Hematopoietic multipotent progenitor cell treated with erythropoietin and hydrocortisone succinate and interleukin-3 and kit ligand, for 15 days (in vitro differentiated cells): ENCODE measurements at places on chromosomes 1 and 21.

DNA sequence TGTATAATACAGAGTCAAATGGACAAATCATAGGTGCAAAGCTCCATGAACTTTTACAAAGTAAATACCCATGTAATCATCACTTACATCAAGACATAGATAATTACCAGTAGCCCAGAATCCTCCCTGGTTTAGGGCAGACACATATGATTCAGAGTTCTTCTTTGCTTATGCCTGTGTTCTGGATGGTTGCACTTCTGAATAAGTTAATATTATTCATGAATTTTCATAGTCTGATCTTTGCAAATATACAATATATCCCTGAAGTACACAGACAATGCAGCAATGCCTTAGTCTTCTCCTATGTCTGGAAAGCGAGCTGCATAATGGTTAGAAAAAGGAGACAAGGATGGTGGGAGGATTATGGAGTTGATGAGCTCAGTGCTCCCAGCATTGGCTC lies 122.4 kb upstream of the PLXNA2 start:
- DNase-seq, result no peak

DNA sequence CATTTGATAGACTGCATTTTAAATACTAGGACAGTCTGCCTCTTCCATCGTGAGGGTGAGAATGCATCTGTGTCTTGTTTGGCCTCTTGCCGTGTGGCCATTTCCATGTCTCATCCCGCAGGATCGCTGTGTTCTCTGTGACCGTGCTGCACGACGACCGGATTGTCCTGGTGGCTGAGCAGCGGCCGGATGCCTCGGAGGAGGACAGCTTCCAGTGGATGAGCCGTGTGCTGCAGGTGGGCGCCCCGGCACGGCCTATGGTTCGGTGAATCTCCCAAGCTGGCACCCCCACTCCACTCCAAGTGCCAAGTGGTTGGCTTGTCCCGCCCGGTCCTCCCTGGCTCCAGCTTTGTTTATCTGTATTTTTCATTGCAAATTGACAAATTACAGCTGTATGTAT lies 55.2 kb downstream of the S100B start:
- no peak for DNase-seq

- no peak for DNase-seq
Measured at GRCh38 chr1:200793677-200794076, 55.0 kb downstream of the CAMSAP2 start.

- no peak for DNase-seq
Measured at GRCh38 chr1:8347635-8348034, 29.7 kb downstream of the SLC45A1 start.

- no peak for DNase-seq
Measured at GRCh38 chr1:152148051-152148450, 11.0 kb downstream of the RPTN start.

GRCh38 chr1:9078015-9078751 lies 8.7 kb upstream of the SLC2A5 start:
- DNase-seq, result no peak

GRCh38 chr1:164440232-164440631 lies 118.8 kb upstream of the PBX1 start:
- DNase-seq, result no peak

DNA sequence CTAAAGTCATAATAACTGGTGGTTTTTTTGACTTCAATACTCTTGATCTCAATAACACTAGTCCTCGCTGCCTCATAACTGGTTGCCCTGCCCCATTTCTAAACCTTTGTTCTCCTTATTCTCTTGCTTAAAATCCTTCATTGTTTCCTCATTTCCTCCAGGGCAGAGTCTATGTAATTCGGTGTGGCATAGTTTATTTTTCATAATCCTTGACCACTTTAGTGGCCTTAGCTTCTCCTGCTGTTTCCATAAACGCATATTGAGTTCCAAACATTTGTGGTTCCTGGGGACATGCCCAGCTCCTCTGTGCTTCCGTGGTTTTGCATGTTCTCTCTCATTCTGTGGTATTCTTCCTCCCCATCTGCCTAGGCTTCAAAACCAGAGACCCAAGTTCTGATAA lies 19.0 kb upstream of the TLCD4 start:
- DNase-seq, result no peak

DNA sequence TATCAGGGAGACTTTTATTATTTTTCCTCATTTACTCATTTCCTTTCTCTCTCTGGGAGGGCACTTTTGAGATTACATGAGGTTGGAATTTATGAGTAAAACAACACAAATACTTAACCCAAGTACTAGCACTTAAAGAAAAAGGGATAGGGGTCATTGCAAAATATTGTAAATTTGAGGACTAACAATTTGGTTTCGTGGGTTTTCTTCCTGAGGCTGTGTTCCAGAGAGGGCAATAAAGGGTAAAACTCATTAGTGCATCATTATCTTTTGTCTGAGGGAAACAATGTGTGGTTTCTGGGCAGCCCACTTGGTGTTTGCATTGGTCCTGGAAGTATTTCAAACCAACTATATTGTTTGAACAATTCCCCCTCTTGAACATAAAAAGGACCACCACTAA lies 96.5 kb downstream of the GREM2 start:
- no peak for DNase-seq

GRCh38 chr1:183841550-183841949 lies 36.6 kb downstream of the RGL1 start:
- DNase-seq, result no peak

DNA sequence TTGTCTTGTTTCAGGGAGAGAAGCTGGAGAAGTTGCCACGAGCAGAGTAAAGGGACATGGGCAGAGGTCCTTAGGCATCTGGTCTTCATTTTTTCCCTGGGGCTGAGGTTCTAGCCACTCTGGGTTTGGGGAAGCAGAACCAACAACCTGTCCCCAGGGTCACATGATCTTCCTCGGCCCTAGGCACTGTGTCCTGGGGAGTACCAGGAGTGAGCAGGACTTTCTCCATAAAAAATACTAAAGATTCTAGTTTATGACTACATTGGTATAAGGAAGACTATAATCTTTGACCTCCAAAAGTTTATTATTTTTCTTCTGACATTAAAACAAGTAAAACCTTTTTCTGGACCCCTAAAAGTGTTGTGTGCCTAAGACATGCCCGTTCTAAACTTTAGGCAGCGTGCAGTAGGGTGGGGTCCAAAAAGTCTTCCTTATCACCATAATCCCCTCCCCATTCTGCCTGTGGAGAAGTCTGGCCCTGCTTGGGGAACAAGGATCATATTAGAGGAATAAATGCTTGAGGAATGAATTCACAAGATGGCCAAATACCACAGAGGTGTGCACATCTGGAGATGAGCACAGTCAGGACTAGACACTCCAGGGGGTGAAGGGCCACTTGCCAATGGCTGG lies 19.3 kb upstream of the IGSF3 start:
- DNase-seq, result no peak

DNA sequence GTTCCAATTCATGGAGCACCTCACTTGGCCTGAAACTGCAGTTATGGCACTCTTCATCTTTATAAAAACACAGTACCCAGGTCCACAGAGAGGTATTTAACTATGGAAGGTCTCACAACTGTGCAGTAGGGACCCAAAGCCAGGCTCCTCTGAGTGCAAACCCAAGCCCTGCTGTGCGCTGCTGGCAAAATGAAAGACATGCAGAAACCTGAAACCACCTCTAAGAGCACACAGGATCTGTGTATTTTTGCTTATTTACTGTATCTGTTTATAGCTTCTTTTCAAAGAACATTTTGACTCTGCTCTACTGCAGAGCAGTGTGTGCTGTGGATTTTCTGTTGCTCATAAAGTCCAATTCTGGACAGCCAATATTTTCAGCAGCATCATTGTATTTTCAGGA lies 166.6 kb downstream of the DSCAM start:
- DNase-seq, result no peak

DNA sequence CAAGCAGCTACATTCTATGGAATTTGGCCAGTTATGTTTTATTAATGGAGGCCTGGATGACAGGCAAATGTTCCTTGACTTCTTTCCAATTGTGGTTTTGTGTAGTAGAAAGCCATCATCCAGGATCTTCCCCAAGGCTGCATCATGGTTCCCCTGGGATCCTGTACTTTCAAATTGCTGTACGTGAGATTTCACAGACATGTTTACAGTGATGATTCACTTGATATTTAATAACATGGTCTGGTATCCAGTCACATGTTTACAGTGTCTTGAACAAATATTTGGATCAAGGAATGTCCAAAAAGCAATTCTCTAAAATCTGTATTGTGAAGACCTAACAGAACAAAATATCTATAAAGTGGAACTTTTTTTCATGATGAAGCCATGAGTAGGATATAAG lies 68.3 kb upstream of the ST6GALNAC3 start:
- DNase-seq, result no peak

DNA sequence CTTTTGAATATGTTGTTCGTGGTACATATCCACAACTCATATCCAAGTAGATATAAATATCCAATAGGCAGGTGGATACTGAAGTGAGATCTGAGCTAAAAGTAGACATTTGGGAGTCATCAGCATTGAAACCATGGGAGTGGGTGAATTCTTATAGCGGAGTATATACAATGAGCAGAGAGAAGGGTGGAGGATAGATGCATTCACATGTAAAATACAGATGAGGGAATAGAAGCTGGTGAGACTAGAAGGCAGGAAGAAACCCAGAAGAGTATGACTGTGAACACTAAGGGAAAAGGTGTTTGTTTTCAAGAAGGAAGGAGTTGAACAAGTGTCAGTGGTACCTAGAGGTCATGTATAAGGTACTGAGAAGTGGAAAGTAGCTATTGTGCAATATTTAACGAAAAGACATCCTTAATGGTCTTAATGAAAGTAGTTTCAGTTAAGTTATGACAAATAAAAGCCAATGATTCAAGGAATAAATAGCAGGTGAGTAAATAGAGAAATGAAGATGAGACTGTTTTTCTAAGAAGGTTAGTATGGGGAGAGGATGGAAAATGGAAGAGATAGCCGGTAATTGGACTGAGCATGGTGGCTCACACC lies 181.6 kb upstream of the CACYBP start:
- no peak for DNase-seq

DNA sequence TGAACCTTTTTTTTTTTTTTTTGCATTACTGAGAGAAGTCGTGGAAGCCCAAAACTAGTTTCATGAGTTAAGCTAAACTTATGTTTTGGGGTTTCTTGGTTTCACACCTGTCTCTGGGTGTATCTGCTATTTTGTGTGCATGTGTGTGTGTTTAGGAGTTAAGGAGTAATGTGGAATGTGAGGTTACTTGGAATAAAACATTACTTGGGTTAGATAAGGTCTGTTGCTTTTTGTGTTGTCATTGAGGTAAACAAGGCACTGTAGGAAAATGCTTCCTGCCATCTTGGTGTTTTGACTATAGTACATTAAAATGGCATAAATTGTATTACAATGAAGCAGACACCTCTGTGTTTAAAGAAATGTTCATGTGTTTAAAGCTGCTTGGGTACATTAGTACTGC lies 2.9 kb downstream of the TENT5C start:
- DNase-seq, result peak; percentile 52

- DNase-seq, result no peak
Measured at GRCh38 chr1:923991-924655, 400 bp downstream of the SAMD11 start.

- no peak for DNase-seq
Measured at GRCh38 chr1:155507945-155508344, 54.7 kb downstream of the ASH1L start.

DNA sequence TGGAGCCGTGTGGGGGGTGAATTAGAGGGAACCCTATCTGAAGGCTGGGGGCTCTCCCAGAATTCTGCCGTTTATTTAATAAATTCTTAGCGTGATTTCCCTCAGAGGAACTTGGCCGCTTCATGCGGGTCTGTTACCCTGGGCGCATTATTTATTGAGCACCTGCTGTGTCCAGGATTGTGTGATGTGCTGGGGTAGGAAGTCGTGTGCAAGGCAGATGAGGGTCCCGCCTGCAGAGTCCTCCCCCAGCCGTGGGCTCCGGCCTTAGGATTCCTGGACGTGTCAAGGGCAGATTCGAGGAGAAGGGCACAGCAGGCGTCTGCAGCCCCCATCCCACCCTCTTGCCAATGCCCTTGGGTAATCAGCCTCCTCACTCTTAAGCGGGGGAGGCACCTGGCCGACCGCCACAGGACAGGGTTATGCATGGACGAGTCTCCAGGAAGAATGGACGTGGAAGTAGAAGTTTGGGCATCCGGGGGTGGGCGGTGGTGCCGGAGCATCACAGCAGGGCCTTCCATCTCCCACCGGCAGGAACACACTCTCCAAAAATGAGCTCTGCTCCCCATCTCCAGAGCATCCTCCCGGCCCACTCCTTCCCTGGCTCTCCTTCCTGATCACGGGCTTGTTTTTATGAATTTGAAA lies 233.3 kb upstream of the C1orf174 start:
- DNase-seq, result no peak

DNA sequence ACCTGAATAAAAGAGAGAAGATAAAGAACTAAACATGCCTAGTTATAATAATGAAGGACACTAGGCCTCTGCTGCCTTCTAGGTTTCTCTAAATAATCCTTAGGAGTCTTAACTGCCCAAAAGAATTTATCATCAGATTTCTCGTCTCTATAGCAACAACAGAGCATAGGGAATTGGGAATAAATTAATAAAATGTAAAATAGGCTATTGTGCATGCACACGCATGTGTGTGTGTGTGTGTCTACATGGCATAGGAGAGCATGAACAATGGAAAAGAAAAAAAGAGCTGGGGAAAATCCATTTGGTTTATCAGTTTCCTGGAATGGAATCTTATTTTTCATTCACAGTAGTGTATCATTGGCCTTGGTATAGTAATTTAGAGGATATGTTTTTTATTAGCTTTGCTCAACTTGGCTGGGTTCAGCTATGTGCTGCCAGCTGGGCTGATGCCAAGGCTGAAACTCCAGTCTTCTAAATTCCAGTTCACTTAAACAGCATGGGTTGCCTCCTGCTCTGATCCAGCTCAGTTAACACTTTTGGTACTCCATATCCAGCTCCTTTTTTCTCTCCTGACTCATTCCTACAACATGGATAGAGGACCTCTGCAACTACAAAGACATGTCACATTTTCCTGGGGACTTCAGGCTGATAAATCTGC lies 80.6 kb upstream of the SLFNL1 start:
- DNase-seq, result no peak

- no peak for DNase-seq
Measured at GRCh38 chr1:21868941-21869454, 56.9 kb downstream of the LDLRAD2 start.

GRCh38 chr1:115641762-115642167 lies at the start of gene VANGL1:
Gene VANGL1 (plus strand): TSS chr1:115641970. CDS start chr1:115651414, 9,444 bp downstream.
- DNase-seq, result peak; percentile 61

DNA sequence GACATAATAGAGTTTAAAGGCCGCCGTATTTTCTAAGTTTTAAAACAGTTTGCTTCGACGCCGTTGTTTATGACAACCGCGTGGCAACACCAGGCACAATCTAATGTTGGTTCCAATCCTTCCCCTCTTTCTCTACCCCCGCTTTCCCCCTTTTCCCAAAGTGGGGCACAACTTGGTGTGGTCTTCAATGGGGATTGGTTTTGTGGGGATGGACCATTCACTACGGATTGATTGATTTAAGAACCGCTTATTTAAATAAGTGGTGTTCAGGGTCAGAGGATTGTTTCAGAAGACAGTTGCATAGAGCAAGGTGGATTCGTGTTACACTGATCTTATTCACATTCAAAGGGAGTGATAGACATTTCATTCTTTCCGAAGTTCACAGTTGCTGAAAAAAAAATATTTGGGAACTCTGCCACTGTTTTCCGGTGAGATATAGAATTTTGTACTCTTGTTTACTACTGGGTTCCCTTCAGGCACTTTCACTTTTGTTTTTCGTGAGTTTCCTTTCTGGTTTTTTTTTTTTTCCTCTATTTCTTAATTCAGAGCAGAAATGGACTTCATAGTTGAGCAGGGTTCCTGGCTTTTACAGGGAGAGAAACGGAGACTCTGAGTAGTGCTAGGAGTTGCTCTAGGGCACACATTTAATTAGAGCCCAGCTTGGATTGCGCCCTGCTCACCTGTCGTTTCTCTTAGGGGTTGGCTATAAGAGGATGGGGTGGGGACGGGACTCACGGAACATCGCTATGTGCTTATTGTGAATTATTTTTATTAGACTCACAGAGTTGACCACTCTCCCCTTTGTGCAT lies 79.6 kb upstream of the AK4 start:
- peak; percentile 80 for DNase-seq
